ENCODE measurements at places on chromosomes 7 and 10.

GRCh38 chr10:26331371-26331770, 106.8 kb upstream of the APBB1IP start:
- H3K36me3 ChIP-seq = no peaks in the 10 kb centered on the region
- H3K4me3 ChIP-seq = no peak overlapping the region
- DNase-seq = no peak
- H3K27ac ChIP-seq = no peak overlapping the region
- no peaks in the 10 kb centered on the region for H3K27me3 ChIP-seq

DNA sequence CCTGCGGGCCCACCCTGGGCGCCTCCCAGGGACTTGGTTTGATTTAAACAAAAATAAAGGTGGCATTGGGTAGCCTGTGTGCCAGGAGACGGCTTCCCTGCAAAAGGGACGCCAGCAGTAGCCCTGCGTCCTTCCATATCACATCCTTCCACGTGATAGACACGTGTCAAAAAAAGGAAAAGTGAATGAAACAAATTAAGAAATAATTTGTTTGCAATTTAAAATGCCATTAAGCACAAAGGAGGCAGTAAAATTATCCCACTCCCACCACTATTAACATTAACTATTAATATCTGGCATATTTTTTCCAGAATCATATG, 7.6 kb downstream of the TACR2 start:
- no peaks in the 10 kb centered on the region for H3K27me3 ChIP-seq
- H3K4me1 ChIP-seq = peaks cover 15% of the 10 kb centered on the region
- no peaks in the 10 kb centered on the region for H3K36me3 ChIP-seq
- H3K4me3 ChIP-seq = no peak overlapping the region
- H3K27ac ChIP-seq = peak overlapping the region; percentile 64

DNA sequence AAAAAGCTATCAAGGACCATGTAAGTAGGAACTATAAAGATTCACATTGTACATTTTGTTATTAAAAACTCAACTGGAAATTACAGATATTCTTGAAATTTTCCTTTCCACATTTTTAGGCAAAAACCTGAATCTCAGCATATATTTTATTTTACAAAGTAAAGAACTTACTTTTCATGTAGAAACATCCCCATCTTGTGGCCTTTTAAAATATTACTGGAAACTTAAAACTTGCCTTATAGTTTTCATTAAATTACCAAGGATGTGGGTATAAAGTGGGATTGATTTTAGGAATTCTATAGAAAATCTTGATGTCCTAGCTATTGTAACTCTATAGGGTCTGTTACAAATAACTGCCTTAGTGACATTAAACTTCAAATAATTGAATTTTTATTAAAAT, 10.6 kb downstream of the DBF4 start:
- DNase-seq = no peak
- H3K27me3 ChIP-seq = no peaks in the 10 kb centered on the region
- no peak overlapping the region for H3K4me3 ChIP-seq
- no peak overlapping the region for H3K27ac ChIP-seq
- no peaks in the 10 kb centered on the region for H3K4me1 ChIP-seq

- no peak overlapping the region for H3K27ac ChIP-seq
- no peaks in the 10 kb centered on the region for H3K4me1 ChIP-seq
- no peak overlapping the region for H3K4me3 ChIP-seq
- DNase-seq = no peak
- no peaks in the 10 kb centered on the region for H3K36me3 ChIP-seq
- no peaks in the 10 kb centered on the region for H3K27me3 ChIP-seq
Measured at GRCh38 chr7:104264285-104264684, 56.5 kb upstream of the ORC5 start.

DNA sequence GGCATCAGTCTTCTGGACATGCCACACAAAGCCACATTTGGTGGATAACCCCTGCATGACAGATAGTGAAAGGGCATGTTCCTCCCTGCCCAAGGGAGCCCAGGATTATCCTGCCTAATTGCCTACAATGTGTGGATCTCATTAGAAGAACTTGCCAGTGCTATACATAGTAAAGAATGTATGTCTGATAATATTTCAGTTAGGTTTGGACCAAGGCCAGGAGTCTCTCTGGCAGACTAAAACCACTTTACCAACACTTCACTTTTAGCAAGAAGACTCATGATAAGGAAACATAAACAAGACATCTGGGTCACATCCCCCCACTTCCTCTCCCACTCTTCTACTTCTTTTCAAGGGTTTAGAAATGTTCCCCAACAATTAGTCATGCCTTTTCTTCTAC, 196.7 kb downstream of the MTERF1 start:
- no peak overlapping the region for H3K4me3 ChIP-seq
- no peak for DNase-seq
- H3K4me1 ChIP-seq = no peaks in the 10 kb centered on the region
- H3K27me3 ChIP-seq = no peaks in the 10 kb centered on the region
- no peaks in the 10 kb centered on the region for H3K36me3 ChIP-seq
- H3K27ac ChIP-seq = no peak overlapping the region
